Activated CD4-positive, alpha-beta T cell treated with anti-CD3 and anti-CD28 coated beads, Interleukin-2, amount 50 U/mL, for 48 hours (primary cell): ENCODE measurements at places on chromosomes 5 and 9.
A peak's percentile ranks its signal among the peaks of the same experiment; 100 is the strongest.

DNA sequence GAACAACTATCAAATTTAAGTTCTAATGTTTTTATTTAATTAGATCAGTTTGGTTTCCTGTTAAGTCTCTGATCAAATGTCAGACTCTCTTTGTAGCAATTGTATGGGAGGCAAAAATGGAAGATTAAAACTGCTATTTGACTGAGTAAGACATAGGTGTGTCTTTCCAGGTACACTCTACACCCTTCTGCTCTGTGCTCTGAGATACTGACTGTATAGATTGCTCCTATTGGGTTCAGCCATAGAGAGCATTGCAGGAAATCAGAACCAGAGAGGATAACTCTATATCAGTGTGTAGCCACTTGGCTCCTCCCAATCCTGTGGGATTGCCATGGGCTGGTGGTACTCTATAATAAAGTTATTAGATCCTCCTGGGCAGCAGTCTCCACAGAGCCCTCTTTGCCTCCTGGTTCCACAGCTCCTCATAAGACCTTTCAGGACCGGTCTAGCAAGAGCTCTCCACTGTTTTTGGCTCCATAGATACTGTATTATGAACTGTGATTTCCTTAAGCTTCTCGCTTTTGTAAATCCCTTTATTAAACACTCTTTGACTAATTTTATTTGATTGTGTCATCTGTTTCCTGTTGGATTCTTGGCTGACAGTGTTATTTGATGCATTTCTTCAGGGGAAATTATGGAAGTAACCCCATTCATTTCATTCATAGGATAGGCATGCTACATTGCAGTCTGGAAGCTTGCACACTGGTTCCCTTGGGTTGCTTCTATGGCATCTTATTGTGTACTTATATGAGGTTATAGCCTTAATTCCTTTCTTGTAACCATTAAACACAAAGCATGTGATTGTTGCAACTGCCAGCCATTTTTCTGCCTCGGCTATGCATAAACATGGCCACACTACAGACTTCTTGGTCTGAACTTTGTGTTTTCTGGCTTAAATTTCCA, 115.6 kb downstream of the VCAN start:
- DNase-seq, result no peak

- DNase-seq, result no peak
These were observed 296.6 kb upstream of the TNC start for GRCh38 chr9:115414561-115414960.

DNA sequence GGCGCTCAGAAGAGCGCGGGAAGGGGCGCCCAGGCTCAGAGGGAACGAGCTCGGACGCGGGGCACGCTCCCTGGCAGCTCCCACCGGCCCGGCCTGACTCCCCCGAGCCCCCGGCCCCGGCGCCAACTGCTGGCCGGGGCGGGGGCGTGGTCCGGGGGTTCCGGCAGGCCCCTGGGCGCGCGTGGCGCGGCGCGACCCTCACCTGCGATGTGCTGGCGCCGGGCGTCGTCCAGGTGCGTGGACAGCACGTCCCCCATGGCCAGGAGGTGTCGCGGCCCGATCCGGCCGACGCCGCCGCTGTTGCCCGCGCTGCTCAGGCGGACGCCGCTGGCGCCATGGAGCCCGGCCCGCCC, 43.5 kb upstream of the STXBP1 start:
- no peak for DNase-seq

DNA sequence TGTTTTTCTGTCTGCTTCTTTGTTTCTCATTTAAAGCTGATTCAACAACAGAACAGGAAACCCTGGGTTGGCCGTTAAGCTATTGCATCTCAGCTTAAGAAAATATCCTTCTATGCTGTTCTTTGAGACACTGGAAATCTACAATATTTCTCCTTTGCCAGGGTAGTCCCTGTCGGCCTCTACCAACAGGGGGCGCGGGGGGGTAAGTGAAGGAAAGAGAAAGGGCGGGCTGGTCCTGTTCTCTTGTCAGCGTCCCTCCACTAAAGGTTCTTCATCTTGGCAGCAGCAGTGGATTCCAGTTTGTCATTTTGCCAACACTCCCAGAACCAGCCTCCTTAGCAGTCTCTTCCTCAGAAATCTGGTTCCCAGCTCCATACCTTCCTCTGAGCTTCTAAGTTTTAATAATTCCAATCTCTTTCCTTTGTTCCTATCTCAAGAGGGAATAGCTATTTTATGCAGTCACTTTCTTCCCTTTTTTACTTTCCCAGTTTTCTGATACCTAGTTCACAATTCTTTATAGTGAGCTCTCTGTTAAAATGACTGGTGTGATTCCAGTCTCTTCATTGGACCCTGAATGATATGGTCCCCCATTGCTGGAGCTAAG, 222.3 kb downstream of the GLIS3 start:
- peak; percentile 62 for DNase-seq

DNA sequence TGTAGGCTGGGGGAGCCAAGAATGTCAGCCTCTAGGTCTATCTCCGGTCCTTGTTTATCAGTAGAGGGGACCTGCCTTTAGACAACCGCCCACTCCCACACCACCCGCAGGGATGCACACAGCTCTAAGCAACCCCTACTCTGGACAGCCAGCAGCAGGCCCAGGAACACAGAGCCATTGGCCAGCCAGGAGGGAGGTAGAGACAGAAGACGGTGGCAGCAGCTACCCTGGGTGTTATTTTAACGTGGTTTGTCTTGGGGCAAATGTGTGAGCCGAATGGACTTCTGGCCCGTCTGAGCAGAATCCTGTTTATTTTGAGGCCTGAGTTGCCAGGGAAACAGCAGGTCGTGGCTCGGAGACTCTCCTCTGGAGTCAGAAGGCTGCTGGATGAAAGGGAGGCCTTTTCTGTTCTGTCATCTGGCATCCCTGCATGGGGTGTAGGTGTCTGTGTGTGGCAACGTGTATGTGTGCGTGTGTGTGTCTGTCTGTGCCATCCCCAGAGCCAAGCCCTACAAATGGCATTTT, 382 bp upstream of the FGF1 start:
- DNase-seq, result no peak

GRCh38 chr5:437281-437771, 5.7 kb upstream of the EXOC3 start:
- DNase-seq, result no peak
